ENCODE measurements at places on chromosomes 2 and 18. TPM values are rescaled to one million over a fixed set of nuclear protein-coding genes. Genes with fewer than 3 reads are reported as not detected.

Gene GRHL1
- 8.5 TPM for total RNA-seq

Gene ZNF804A
- 0.61 TPM for total RNA-seq

Gene OTOS
- not detected for total RNA-seq

Gene GALR1
- total RNA-seq, result not detected

Gene ANKRD53
- not detected for total RNA-seq

Gene UGT1A1
- not detected for total RNA-seq

Gene TFPI
- total RNA-seq, result 29.1 TPM

DNA sequence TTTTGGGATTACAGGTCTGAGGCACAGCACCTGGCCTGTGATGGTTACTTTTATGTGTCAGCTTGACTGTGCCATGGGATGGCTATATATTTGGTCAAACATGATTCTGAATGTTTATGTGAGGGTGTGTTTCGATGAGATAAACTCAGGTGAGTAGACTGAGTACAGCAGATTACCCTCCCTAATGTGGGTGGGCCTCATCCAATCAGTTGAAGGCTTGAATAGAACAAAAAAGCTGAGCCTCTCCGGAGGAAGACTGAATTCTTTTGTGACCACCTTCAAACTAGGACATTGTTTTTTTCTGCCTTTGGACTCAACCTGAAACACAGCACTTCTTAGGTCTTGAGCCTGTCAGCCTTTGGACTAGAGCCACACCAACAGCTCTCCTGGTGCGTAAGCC, 49.4 kb upstream of the FIGN start:
- no peak for DNase-seq

- DNase-seq, result no peak
These were observed 15.6 kb downstream of the PDE6D start for GRCh38 chr2:231765496-231765929.

- no peak for DNase-seq
These were observed 108.4 kb downstream of the PRELID3A start for GRCh38 chr18:12516049-12516630.

GRCh38 chr2:219707496-219708285, 80.3 kb downstream of the SLC4A3 start:
- no peak for DNase-seq

GRCh38 chr2:241062389-241063092, 39.5 kb downstream of the MTERF4 start:
- no peak for DNase-seq

DNA sequence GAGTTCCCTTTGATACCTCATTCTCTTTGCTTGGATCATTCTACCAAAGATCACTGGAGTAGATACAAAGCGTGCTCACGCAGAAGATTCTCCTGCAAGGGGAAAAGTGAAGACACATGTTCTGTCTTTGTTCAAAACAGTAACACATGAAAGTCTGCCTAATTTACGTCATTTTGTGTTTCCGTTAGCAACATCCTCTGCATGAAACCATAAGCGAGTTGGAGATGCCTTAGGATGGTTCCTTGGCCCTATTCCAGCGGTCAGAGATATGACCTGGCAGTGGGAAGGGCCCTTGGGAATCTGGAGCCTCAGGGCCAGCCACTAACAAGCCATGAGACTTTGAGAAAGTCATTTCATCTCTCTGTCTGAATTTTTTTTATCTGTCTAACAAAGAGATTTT, 180.9 kb upstream of the TWIST2 start:
- DNase-seq, result no peak

- peak; percentile 6 for DNase-seq
These were observed 182.6 kb upstream of the HAAO start for GRCh38 chr2:42974721-42975717.

GRCh38 chr2:190136259-190136658, 73.7 kb upstream of the MSTN start:
- DNase-seq, result no peak

GRCh38 chr2:26608557-26608956, 32.6 kb downstream of the CIB4 start:
- DNase-seq, result no peak

- DNase-seq, result no peak
These were observed 15.9 kb downstream of the TWIST2 start for GRCh38 chr2:238863749-238864206.

- DNase-seq, result no peak
These were observed 2.9 kb upstream of the C2orf80 start for GRCh38 chr2:208192611-208193236.
